ENCODE measurements at places on chromosomes 2 and 18.

DNA sequence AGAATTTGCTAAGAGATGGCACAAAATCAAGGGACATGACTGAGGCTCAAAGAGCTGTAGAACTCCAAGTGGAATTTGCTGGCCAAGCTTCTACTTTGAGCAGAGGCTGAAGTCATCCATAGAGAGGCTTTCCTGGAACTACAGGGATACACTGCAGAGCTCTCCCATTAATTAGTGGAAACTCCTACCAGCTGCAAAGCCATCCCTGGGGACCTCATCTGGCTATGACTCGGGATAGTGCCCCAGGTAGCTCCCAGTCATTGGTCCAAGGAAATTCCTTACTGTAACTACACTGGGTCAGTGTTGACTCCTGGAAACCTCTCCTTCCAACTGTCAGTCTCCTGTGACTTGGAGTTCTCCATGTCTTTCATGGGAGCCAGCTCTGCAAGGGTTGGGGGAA, 10.5 kb upstream of the GALM start:
- DNase-seq: no peak

GRCh38 chr18:74784752-74785151, 187.1 kb downstream of the ZNF407 start:
- DNase-seq: no peak

- no peak for DNase-seq
These were observed 834.9 kb upstream of the SLC39A10 start for GRCh38 chr2:194822097-194822496.

- peak; percentile 86 for DNase-seq
These were observed 493.3 kb downstream of the CMPK2 start for GRCh38 chr2:6372317-6372901.

GRCh38 chr2:184551626-184552025, 46.7 kb upstream of the ZNF804A start:
- DNase-seq: no peak

- DNase-seq: no peak
These were observed 244.8 kb downstream of the PRKCE start for GRCh38 chr2:45896311-45896710.

DNA sequence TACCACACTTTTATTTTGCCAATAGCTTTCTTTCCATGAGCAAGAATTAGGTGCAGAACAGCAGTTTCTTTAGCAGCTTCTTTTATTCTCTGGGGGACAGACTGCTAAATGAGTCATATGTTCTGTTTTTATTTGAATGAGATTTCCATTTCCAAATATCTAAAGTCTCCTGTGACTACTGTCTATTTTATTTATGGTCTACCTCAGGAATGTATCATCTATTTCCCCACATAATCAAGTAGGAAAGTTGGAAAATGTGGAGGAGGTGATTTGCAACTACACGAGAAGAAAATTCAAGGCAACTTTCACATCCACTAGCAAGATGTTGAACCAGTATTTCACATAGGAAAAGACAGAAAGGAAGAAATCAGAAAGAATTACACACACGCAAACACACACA, 139.9 kb upstream of the MEX3C start:
- peak; percentile 62 for DNase-seq

DNA sequence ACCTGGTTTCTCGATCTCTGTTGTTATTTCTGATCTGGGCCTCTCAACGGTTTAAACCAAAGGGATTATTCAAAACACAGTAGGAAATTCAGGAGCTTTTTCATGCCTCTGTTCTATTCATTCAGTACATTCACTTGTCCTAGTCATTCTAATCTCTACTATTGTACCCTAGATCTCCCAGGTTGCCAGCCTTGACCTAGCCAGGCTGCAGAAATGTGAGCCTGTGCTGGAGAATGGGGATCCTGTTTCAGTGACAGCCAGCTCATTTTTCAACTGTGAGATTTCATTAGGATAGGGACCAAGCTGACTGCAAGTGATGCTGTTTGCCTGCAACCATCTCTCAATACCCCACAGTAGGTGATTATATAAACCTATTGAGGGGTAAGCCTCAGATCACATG, 186.2 kb downstream of the CMPK2 start:
- DNase-seq: no peak

GRCh38 chr18:54775686-54776085, 52.6 kb upstream of the RAB27B start:
- DNase-seq: peak; percentile 88

DNA sequence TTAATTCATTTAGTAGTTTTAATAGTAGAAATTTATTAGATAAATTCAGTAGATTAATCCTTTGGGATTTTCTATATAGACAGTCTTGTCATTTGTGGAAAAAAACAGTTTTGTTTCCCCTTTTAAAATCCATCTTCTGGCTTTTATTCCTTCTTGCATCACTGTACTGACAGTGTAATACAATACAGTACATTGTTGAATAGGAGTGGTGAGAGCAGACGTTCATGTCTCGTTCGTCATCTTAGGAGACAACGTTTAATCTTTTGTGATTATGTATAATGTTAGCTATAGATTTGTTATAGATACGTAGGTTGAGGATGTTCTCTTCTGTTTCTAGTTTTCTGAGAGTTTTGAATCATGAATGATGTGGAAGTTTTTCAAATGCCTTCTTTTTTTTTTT, 61.8 kb downstream of the NCOA1 start:
- DNase-seq: no peak

GRCh38 chr2:108565778-108566375, 31.6 kb downstream of the LIMS1 start:
- DNase-seq: no peak

GRCh38 chr2:135914485-135914884, 38.2 kb upstream of the MCM6 start:
- DNase-seq: no peak
